ENCODE measurements at places on chromosomes 13 and 19.

- DNase-seq: no peak
Measured at GRCh38 chr13:20350382-20350763, 118.3 kb upstream of the GJB6 start.

- DNase-seq: no peak
Measured at GRCh38 chr13:100604918-100605710, 16.5 kb upstream of the GGACT start.

GRCh38 chr19:22523940-22524339 is 101.8 kb upstream of the ZNF98 start:
- DNase-seq: no peak

- DNase-seq: no peak
Measured at GRCh38 chr13:91546900-91547299, 148.5 kb downstream of the GPC5 start.

DNA sequence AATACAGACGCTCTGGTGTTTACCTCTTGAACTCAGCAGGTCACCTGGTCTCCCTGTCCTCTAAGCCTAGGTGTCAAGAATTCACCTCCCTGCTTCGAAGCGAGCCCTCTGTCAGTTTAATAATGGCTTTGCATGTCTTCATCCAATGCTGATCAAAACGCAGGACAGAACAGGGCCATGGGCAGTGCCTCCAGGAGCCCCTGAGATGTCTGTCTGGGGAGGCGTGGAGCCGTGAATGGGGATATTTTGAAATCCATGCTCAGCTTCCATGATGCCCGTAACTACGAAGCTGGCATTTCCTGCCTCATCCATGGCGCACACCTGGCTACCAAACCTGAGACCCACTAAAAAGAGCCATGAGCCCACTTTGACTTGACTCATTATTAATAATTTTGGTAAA is 113.7 kb downstream of the RAB20 start:
- DNase-seq: no peak

- DNase-seq: no peak
Measured at GRCh38 chr19:54380897-54381296, 16.2 kb upstream of the LAIR1 start.

GRCh38 chr13:45374917-45375316 is 33.9 kb upstream of the TPT1 start:
- DNase-seq: no peak

- DNase-seq: no peak
Measured at GRCh38 chr13:27309401-27309958, 38.9 kb downstream of the RASL11A start.

DNA sequence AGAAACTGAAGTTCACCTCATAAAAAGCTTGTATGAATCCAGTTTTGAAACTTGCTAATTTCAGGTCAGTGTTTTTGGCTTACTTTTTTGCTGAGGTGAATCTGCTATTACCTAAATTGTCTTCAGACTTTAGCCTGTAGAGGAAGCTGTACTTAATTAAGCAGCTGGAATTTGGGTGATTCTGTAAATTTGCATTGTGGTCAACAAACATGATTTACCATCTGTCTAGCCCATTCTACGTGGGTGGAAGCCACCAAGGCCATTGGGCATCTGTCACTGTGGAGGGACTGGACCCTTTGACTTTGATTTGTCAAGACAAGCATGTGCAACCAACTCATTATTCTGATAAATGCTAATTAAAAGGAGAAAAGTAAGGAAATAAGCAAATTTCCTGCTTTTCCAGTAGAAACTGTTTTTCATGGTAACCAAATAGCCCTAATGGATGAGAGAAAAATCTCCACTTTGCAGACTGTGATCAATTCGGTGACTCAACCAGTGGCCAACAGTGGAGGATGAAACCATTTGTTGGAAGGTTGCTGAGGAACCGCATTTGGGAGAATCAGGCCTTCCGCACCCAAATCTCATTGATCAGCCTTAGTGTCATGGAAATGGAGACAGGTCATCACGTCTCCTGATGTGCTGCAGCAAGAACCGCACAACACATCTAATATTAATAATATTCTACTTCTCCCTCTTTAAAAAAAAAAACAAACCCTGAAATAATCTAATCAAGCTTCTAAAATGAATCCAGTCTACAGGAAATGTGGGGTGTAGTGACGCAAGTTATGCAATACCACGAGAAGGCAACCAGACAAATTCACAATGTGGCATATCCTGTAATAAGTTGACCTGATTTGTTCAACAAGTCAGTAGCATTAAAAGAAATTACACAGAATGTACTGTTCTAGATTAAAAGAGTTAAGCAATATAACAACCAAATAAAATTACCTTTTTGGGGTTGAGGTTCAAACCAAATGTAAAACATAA is 54.3 kb downstream of the GARRE1 start:
- no peak for DNase-seq

DNA sequence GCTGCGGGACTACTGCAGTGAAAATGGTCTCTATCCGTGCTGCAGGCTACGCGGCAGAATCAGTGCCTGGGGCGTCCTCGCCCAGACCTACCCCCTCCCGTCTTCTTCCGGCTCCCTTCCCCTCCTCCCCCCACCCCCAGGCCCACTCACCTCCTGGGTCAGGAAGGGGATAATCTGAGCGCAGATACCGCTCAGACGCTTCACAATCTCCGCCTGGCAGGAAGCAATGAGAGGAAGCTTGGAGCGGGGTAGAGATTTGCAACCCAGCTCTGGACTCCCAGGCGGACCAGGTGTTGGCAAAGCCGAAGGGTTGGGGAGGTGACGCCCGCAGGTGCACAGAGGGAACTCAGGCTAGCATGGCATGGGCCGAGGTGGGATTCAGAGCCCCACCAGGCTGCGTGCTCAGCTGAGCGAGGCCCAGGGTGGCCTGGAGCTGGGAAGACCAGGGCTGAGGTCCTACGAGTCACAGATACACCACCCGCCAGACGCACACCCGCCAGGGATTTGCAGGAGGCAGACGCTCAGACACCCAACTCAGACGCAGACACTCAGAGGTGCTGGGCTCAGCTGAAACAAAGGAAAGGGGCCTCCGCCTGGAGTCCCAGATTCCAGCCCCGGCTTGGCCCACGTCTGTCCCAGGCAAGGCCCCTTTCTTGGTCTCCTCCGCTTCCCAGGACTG is 4.1 kb downstream of the TLE2 start:
- DNase-seq: no peak

- DNase-seq: no peak
Measured at GRCh38 chr13:86559901-86560300, 760.7 kb upstream of the SLITRK6 start.

DNA sequence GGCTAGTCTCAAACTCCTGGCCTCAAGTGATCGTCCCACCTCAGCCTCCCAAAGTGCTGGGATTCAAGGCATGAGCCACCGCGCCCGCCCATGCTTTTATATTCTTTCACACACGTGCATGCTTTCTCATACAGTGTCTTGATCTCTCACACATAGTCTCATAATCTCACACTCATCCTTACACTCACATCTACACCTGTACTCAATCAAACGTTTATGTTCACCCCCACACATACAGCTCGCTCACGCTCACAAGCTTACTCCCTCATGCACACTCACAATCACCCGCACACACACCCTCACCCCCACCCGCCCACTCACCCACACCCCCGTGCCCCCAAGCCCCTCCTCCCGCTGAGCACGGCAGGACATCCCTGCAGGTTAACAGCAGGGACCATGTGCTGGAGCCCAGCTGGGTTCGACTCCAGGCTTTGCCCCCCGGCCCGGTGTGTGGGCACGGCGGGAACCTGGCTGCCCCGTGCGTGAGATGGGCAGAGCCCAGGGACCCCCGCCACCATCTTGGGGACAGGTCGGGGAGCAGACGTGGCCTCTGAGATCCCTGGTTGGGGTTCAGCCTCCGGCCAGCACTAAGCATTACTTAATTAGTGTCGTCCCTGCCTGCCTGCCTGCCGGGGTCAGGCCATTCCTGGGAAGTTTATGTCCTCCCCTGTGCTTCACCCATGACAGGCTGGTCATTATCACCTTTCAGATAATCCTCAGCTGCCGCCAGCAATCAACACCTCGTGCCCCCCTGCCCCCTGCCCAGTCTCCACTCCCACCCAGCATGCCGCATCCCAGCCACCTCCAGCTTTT is 11.4 kb downstream of the SBK2 start:
- DNase-seq: no peak

DNA sequence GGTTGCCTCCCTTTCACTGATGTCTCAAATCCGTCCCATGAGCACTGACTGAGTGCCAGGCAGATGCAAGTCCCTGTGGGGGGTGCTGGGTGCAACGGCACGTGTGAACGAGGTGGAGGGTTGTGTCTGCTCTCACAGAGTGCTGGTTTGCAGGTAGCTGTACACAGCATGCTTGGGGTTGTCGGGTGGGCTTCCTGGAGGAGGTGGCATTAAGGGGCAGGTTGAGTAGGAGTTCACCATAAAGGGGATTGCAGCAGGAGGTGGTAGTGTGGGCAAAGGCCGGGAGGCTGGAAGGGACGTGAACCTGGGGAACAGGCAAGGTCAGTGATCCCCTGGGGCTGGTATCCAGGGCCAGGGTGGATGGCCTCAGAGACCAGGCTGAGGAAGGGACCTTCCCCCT is 17.2 kb downstream of the COLGALT1 start:
- DNase-seq: no peak

DNA sequence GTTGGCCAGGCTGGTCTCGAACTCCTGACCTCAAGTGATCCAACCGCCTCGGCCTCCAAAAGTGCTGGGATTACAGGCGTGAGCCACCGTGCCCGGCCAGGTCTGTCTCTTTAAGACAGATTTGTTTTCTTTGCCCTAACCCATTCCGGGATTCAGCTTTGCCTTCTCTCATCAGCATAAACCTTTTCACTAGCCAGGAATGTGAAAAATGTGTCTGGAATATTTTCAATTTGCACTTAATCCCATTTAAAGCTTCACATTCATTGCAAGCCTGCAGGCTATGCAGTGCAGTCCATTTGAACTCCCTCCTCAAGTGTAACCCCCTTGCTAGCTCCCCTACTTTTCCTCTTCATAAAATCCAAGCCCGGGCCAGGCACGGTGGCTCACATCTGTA is 880 bp upstream of the TMEM160 start:
- no peak for DNase-seq

GRCh38 chr19:45123440-45123850 is 30.5 kb downstream of the PPP1R37 start:
- no peak for DNase-seq

DNA sequence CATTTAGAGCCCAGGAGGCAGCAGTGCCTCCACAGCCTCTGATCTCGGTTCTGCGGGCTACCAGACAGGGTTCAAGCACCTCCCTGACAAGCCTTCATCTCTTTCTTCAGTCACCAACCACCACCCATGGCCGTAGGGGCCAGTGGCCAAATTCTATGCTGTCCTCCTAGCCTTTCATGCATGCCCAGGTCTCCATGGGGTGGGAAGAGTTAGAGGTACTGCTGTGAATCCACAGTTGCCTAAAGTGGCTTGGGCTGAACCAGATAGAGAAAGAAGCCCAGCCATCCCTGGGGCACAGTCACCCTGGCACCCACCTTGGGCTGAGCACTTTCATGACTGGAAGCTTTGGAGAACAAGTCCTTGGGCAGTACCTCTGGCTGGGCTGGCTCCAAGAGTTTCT is 97.4 kb downstream of the ZDHHC20 start:
- DNase-seq: no peak

GRCh38 chr13:97382276-97382675 is 51.7 kb upstream of the RAP2A start:
- no peak for DNase-seq

DNA sequence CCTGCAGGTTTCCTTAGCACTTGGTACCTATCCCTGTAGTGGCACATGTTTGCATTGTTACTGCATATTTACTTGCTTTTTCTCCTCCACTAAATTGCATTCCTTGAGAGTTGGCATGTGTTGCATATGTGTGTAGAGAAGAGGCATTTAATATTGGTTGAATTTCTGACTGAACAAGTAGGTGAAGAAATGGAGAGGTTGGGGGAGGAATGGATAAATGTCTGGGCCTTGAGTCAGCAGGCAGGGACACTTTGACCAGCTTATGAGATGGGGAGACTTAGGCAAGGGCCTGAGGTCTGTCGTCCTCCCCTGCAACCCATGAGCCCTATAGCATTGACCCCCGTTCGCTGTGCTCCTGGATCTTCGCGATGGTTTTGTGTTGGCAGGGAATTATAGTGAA is 2.0 kb upstream of the GPR18 start:
- DNase-seq: no peak

DNA sequence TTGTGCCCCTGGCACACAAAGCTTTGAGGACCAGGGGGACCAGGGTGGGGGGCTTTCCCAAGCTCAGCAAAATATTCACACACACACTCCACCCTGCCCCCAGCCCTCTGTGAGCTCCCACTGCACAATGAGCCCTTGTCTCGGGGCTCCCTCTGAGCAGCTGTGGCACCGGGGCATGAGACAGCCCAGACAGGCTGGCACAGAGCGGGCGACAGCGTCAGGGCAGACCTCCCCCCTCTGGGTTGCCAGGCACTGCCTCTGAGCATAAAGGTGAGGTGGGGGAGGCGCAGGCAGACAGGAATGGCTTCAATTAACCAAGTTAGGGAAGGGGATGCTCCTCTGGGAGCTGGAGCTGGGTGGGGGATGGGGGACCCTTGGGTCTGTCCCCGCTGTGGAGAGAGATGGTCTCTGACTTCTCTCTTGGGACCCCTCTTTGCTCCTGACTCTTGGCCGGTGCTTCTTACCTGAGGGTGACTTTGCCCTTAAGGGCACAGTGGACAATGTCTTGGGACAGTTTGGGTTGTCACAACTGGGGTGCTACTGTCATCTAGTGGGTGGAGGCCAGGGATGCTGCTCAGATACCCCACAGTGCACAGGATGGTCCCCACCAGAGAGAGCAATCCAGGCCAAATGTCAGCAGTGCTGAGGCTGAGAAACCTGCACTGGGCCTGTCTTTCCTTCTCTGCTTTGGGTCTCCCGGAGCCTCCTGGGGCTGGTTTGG is 30.3 kb downstream of the LYL1 start:
- DNase-seq: no peak

DNA sequence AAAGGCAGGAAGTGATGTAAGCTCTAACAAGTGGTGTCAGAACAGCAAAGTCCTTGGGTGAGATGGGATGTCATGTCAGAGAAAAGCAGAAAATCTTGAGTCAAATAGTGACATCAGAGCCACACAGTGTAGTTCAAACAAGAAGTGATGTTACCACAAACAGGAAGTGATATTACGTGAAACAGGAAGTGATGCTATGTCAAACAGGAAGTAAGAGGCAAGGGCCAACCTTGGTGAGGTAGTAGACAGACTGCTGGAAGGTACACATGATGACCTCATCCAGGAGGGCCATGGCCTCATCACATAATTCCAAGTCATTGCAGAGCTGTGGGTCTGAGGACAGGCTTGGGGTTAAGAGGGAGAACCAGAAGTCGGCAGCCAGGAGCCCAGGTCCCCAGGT is 7.0 kb upstream of the MAMSTR start:
- no peak for DNase-seq

- DNase-seq: peak; percentile 27
Measured at GRCh38 chr13:40666045-40666932, at the start of gene FOXO1. Gene FOXO1, minus strand, starts transcription at chr13:40666641. Its CDS starts 429 bp downstream, at chr13:40666212.

DNA sequence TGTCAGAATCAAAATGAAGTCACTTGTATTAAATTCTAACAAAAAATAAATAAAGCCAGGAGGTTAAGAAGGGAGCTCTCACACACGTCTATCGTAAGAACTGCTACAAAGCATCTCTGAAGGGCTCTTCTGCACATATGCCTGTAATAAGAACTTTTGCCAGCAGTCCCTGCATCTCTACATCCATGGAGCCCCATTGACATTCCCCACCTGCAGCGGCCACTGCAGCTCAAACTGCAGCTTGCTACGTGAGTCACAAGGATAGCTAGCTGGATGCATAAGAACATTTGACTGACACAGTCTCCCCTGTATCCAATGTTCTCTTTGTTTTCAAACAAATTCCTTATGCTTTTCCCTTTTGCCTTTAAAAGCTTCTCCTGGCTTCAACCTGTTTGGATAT is 68.3 kb downstream of the DNAJC3 start:
- no peak for DNase-seq

Measured in AG04450 (cell line).